ENCODE measurements at places on chromosomes 1 and 21. TPM values are rescaled to one million over a fixed set of nuclear protein-coding genes. Genes with fewer than 3 reads are reported as not detected.

GRCh38 chr1:152546704-152547103 is 19.9 kb downstream of the LCE3E start:
- H3K27ac ChIP-seq, result no peak overlapping the region
- no peaks in the 10 kb centered on the region for H3K27me3 ChIP-seq
- H3K4me1 ChIP-seq, result no peaks in the 10 kb centered on the region
- H3K4me3 ChIP-seq, result no peak overlapping the region

CYP4A22 gene
- not detected for total RNA-seq

DNA sequence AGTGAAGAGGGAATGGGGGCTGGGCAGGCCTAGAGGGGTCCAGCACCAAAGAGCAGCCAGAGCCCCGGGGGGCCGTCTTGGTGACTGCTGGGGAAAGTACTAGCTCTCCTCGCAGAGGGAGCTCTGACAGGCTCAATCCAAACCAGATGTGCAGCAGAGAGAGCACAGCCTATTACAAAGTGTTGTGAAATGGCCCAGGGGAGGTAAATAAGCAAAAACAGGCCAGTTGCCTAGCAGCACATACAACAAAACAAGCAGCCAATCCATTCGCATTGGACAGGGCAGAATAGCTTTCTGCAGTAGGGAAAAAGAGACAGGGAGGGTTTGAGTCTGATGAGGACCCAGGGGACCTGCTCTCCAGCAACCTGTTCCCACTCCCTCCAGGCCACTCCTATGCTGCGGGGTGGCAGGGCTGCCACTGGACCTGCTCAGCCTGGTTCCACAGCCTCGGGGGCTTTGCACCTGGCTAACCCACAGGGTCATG is 239.6 kb upstream of the FGGY start:
- H3K36me3 ChIP-seq, result no peaks in the 10 kb centered on the region
- H3K4me1 ChIP-seq, result peaks cover 9% of the 10 kb centered on the region
- no peak overlapping the region for H3K4me3 ChIP-seq
- no peak for DNase-seq
- no peaks in the 10 kb centered on the region for H3K27me3 ChIP-seq

DNA sequence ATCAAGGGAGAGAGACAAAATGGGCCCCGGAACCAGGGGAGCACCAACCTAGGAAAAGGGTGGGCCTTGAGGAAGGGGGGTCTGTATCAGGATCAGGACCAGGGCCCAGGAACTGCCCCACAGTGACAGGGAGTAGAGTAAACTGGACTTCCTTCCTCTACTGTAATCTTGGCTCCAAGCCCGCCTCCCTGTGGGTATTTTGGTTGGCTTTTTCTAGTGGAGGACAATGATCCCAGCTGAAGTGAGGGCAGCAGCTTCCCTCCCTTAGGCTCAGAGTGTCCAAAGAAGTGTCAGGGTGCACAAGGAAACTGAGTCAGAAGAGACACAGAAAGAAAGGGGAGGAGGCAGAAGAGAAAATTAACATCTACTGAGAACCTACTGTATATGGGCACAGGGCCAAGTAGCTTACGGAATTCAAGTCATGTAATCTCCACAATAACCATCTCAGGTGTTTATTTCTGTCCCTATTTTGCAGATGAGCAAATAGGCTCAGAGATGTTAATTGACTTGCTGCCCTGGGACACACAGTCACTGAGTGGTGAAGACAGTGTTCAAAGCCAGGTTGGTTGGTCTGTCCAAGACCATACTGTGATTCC is 4.8 kb downstream of the UBQLN4 start:
- H3K4me3 ChIP-seq, result no peak overlapping the region
- peaks cover 8% of the 10 kb centered on the region for H3K36me3 ChIP-seq
- H3K4me1 ChIP-seq, result no peaks in the 10 kb centered on the region
- no peak overlapping the region for H3K27ac ChIP-seq
- no peaks in the 10 kb centered on the region for H3K27me3 ChIP-seq
- no peak for DNase-seq

DNA sequence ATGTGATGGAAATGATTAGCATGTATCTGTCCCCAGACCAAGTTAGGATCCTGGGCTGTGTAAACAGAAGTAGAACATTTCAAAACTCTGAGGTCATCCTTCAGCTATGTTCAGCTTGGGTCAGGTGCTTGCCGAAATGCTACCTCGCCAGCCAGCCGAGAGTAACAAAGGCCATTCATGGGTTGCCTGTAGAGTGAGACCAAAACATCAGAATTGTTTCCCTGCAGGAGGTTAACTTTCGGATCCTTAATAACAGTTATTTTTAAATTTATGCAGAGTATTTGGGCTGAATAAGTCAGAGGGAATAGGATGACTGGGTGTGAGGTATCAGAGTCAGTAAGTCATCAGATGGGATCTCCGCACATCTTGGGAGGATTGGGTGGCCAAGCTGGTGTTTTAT is 35.6 kb downstream of the SMYD2 start:
- H3K4me1 ChIP-seq, result peaks cover 28% of the 10 kb centered on the region
- H3K27ac ChIP-seq, result no peak overlapping the region
- H3K4me3 ChIP-seq, result no peak overlapping the region
- no peak for DNase-seq
- H3K36me3 ChIP-seq, result peaks cover 2% of the 10 kb centered on the region

TINAGL1 gene
- 1.2 TPM for total RNA-seq

DNA sequence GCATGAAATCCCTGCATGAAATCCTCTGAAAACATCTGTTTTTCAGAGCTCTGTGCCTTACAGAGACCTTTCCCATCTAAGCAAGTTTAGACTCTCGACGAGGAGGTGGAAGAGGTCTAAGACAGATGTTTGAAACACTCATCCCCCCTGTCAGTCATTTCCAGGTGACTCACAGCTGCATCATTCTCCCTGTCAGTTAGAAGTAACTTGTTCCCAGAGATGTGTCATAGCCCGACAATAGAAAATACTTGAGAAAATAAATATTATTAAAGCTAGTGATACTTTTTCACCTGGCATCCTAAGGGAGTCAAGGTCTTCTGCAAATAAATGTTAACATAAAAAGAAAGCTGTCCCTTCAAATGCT is 41.6 kb upstream of the SEC16B start:
- H3K4me3 ChIP-seq, result no peak overlapping the region
- H3K36me3 ChIP-seq, result no peaks in the 10 kb centered on the region
- no peak overlapping the region for H3K27ac ChIP-seq
- DNase-seq, result no peak
- H3K27me3 ChIP-seq, result 0 out of 2 replicates have a peak, but pooled peaks cover 4% of the 10 kb centered on the region

S100A3 gene
- 1.0 TPM for total RNA-seq

AGMAT gene
- total RNA-seq, result not detected

TIPRL gene
- total RNA-seq, result 41.5 TPM

DNA sequence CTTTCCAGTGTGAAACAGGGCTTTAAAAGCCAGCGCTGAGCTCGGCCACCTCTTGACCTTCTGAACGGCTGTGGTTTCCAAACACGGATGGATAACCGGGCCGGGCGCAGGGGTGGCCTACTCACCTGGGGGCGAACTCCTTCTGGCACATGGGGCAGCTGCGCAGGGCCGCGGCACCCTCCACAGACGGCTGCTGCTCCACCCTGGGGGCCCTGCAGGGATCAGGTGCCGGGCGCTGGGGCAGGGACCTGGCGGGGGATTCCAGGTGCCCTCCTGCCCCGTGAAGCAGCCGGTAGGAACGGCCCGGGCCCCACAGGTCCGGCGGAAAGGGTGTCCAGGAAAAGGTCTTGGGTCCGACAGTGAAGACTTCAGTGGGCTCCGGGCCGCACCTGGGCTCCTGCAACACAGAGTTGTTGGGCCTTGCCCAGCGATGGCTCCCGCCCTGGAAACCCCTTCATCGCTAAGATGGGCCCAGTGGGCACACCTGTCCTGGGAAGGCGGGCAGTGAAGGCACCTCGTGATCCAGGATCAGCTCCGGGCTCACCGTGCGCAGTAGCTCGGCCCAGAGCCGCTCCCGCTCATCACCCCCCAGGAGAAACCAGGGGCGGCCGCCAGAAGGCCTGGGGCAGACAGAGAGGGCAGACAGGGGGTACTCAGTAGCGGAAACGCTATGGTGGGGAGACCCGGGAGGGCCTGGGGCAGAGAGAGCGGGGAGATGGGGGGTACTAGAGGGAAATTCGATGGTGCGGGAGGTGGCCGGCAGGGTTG is 874 bp downstream of the FAAP20 start:
- no peaks in the 10 kb centered on the region for H3K27me3 ChIP-seq
- DNase-seq, result no peak
- H3K4me1 ChIP-seq, result peaks cover 6% of the 10 kb centered on the region
- H3K36me3 ChIP-seq, result no peaks in the 10 kb centered on the region
- peak overlapping the region; percentile 44 for H3K4me3 ChIP-seq

- H3K4me3 ChIP-seq, result no peak overlapping the region
These were observed 39.7 kb downstream of the DNTTIP2 start for GRCh38 chr1:93839307-93839706.
